Thyroid gland (tissue), 4 donors: ENCODE measurements at places on chromosomes 2 and 18. TPM values are rescaled to one million over a fixed set of nuclear protein-coding genes. Genes with fewer than 3 reads are reported as not detected.

- DNase-seq, result no peak
These were observed 307.8 kb upstream of the CELF4 start for GRCh38 chr18:37873416-37873815.

- DNase-seq, result peak; percentile 8
These were observed 7.7 kb upstream of the SP140L start for GRCh38 chr2:230319211-230319862.

- no peak for DNase-seq
These were observed 40.6 kb upstream of the TLK1 start for GRCh38 chr2:171201271-171201670.

- DNase-seq, result peak; percentile 17
These were observed 290.1 kb downstream of the CLIP4 start for GRCh38 chr2:29405266-29405665.

GRCh38 chr2:180819106-180819505, 161.3 kb upstream of the UBE2E3 start:
- DNase-seq, result no peak

MRPL30 gene
- total RNA-seq, result 27.7 TPM

THSD7B gene
- total RNA-seq, result 0.94 TPM

UGT1A6 gene
- total RNA-seq, result 6.2 TPM
